Activated T-cell treated with anti-CD3 and anti-CD28 coated beads, Interleukin-2, amount 50 U/mL, for 72 hours (primary cell): ENCODE measurements at places on chromosomes 3 and 15.

DNA sequence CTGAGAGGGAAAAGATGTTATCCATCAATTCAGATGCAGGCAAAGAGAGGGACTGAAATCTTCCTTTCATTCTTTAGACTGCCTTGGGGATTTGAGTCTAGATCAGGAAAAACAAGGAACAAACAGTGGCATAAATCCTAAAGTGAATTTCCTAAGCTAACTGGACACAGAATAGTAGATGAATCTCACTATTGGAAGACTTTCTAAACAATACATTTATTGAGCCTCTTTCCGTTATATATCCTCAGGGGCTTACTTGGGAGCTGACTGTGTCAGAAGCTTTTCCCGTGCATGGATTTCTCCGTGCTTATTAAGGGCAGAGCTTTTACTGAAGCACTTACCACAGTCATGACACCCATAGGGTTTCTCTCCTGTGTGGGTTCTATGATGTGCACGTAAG lies 10.0 kb downstream of the ZSCAN29 start:
- DNase-seq, result no peak
- H3K27ac ChIP-seq, result no peak overlapping the region
- H3K4me1 ChIP-seq, result no peaks in the 10 kb centered on the region
- H3K4me3 ChIP-seq, result no peak overlapping the region
- H3K36me3 ChIP-seq, result peaks cover 47% of the 10 kb centered on the region

GRCh38 chr3:194138732-194139070 lies 2.8 kb downstream of the HES1 start:
- H3K4me1 ChIP-seq, result peaks cover 45% of the 10 kb centered on the region
- DNase-seq, result no peak
- H3K4me3 ChIP-seq, result no peak overlapping the region
- H3K27me3 ChIP-seq, result peaks cover 50% of the 10 kb centered on the region
- H3K27ac ChIP-seq, result no peak overlapping the region

DNA sequence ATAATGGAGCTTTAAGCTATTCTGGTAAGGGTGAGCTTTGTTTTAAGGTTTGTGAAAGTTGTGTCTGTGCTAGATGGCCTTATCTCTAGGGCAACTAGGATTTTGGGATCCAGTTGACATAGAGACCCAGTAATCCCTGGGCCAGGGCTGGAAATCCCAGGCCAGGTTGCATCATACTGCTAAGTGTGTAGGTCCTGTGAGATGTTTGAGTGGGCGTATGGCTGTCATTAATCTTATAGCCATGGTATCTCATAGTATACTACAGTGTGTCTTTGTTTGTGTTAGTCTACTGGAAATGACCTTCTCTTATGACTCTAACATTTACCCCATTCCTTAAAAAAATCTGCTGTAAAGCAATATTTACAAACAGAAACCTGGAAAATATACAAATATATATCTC lies 151.4 kb downstream of the CACNA2D3 start:
- H3K27ac ChIP-seq, result no peak overlapping the region
- no peak overlapping the region for H3K4me3 ChIP-seq
- no peaks in the 10 kb centered on the region for H3K27me3 ChIP-seq
- no peak for DNase-seq
- no peaks in the 10 kb centered on the region for H3K36me3 ChIP-seq
- H3K4me1 ChIP-seq, result no peaks in the 10 kb centered on the region

- no peak overlapping the region for H3K4me3 ChIP-seq
- no peaks in the 10 kb centered on the region for H3K4me1 ChIP-seq
- DNase-seq, result peak; percentile 6
- H3K27ac ChIP-seq, result no peak overlapping the region
- H3K36me3 ChIP-seq, result no peaks in the 10 kb centered on the region
- H3K27me3 ChIP-seq, result no peaks in the 10 kb centered on the region
These were observed 157.9 kb downstream of the CHL1 start for GRCh38 chr3:354432-354831.

GRCh38 chr15:99925661-99926461 lies 192.6 kb upstream of the LYSMD4 start:
- H3K4me1 ChIP-seq, result peaks cover 12% of the 10 kb centered on the region
- H3K36me3 ChIP-seq, result no peaks in the 10 kb centered on the region
- peaks cover 11% of the 10 kb centered on the region for H3K27me3 ChIP-seq
- peak; percentile 56 for DNase-seq
- peak overlapping the region; percentile 83 for H3K4me3 ChIP-seq

DNA sequence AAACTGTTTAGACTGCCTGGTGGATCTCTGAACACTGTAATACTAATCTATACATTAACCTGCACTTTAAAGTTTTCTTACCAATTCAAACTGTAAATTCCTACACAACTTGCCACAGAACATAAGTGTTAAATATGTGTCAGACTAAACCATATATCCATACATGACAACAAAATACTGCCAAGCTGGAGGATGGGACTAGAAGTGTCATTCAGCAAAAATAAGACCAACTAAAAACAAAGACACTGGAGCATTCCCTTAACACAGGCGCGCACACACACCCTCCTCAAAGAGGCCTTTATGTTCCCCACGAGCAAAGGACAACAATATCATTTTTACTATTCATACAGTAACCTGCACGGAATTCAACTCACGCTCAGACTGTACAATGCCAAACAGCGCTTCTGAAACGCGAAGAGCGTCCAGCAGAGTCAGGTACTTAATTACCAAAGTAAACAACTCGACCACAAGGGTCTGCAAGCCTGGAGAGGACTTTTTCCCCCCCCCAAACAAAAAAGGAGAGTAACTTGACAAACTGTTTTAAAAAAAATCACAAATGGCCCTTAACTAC lies 1.1 kb downstream of the DCUN1D1 start:
- peak overlapping the region; percentile 98 for H3K4me3 ChIP-seq
- H3K36me3 ChIP-seq, result peaks cover 3% of the 10 kb centered on the region
- no peaks in the 10 kb centered on the region for H3K27me3 ChIP-seq

- no peak for DNase-seq
- H3K27me3 ChIP-seq, result peaks cover 7% of the 10 kb centered on the region
- H3K27ac ChIP-seq, result no peak overlapping the region
- no peaks in the 10 kb centered on the region for H3K36me3 ChIP-seq
- H3K4me1 ChIP-seq, result peaks cover 25% of the 10 kb centered on the region
These were observed 749 bp downstream of the SRGAP3 start for GRCh38 chr3:9248522-9249271.

DNA sequence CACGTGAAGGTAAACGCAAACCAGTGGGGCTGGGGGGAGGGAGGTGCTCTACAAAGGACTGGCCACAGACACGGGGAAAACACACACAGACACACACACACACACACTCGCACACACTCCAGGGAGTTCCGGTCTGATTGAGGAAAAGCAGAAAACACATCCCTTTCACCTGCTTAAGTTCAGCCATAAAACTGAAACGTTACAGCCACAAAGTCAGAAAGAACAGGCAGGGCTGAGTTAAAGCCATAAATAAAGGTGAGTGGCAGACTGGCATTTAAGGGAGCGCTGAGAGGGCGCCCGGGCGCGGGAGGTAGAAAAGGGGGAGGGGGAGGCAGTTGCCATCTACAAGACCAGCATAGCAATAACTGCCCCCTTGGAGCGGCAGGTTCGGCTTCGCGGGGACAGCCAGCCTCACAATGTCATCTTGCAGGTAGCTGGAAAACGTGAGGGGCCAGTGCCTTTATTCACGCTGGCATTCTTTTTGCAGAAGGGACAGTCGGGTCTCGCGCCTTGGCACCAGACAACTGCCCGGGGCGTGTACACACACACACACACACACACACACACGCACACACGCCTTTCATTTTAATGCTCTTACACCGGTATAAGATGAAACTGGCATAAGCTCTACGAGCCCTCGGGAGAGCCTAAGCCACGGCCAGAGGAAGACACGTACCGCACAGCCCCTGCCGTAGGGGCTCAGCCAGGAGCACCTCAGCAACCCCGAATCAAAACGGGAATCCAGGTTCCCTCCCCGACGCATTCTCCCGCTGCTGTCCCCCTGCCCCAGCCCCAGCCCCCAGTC lies 866 bp downstream of the TNIK start:
- H3K36me3 ChIP-seq, result peaks cover 5% of the 10 kb centered on the region
- peak overlapping the region; percentile 87 for H3K27ac ChIP-seq
- H3K4me1 ChIP-seq, result peaks cover 50% of the 10 kb centered on the region
- H3K27me3 ChIP-seq, result no peaks in the 10 kb centered on the region
- DNase-seq, result peak; percentile 63
- peak overlapping the region; percentile 97 for H3K4me3 ChIP-seq

- no peaks in the 10 kb centered on the region for H3K4me1 ChIP-seq
- DNase-seq, result no peak
- H3K27me3 ChIP-seq, result peaks cover 12% of the 10 kb centered on the region
These were observed 27.7 kb downstream of the C15orf39 start for GRCh38 chr15:75229191-75230015.

DNA sequence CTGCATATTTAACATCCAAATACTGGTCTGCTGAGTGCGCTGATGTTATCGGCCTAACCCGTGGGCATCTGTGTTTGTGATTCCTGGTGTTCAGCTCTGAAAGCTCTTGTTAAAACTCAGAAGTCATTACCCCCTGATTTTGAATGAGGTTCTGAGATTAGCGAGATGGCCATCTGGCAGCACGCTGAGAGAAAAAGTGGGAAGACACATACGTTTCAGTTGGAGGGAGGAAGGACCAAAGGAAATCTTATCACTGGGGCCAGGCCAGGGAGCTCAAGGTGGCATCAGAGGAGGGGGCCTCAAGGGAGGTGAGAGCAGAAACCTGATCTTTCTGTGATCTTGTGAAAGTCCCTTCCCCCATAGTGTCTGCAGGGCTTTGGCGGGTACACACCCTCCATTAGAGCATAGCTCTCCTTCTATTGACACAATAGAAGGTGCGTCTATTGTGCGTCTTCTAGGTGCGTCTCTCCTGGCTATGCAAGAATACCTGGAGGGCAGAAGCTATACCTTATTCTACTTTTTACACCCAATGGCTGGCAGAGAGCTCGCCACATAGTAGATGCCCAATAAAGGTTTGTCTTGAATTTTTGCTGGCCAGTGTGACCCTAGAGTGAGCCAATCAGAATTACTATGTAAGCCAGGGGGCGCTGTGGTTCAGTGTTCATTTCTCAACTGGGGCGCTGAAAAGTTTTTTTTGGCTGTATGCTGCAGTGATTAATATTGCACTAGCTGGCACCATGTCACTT lies 182.4 kb downstream of the SHQ1 start:
- no peaks in the 10 kb centered on the region for H3K27me3 ChIP-seq
- no peak overlapping the region for H3K4me3 ChIP-seq
- no peaks in the 10 kb centered on the region for H3K36me3 ChIP-seq
- peaks cover 6% of the 10 kb centered on the region for H3K4me1 ChIP-seq
- DNase-seq, result peak; percentile 62

DNA sequence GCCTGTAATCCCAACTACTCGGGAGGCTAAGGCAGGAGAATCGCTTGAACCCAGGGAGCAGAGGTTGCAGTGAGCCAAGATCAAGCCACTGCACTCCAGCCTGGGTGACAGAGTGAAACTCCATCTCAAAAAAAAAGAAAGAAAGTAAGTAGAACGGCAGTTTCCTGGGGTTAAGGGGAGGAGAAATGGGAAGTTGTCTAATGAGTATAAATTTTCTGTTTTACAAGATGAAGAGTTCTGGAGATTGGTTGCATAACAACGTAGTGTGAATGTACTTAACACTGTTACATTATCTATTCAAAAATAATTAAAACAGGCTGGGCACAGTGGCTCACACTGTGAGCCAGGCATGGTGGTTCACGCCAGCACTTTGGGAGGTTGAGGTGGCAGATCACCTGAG lies 45.4 kb downstream of the GRK7 start:
- no peaks in the 10 kb centered on the region for H3K4me1 ChIP-seq
- no peak for DNase-seq
- no peaks in the 10 kb centered on the region for H3K36me3 ChIP-seq
- no peak overlapping the region for H3K27ac ChIP-seq

DNA sequence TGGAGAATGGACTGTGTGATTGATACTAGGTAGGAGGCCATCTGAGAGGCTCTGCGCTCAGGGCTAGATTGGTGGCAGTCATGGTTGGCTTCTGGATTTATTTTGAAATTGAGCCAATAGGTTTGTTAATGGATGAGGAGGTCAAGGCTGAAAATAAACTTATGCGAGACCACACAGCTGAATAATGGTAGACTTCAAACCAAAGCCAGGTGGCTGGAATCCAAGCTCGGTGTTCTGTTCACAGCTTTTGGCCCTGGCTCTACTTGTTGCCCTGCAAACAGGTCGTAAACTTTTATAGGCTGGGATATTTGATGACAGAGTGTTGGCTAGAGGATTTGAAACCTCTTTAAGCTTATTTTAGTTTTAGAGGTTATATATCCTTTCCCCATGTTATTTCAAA lies 160.4 kb downstream of the CHL1 start:
- no peaks in the 10 kb centered on the region for H3K36me3 ChIP-seq
- H3K27me3 ChIP-seq, result no peaks in the 10 kb centered on the region
- DNase-seq, result no peak

DNA sequence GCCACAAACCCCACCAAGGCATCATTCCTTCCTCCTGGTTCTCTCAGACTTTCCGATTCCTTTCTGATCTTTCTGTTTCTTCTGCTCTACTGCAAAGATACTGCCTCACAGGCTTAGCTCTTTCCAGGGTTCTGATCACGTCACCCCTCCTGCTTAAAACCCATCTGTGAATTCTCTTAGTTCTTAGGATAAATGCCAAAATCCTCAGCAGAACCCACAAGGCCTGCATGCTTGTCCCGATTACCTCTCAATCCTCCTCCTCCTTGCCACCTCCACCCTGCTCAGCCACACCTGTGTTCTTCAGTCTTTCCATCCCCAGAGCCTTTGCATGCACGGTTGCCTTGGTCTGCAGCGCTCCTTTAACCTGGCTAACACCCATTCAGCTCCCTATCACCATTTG lies 84.0 kb downstream of the SRGAP3 start:
- DNase-seq, result no peak
- no peak overlapping the region for H3K4me3 ChIP-seq
- H3K4me1 ChIP-seq, result no peaks in the 10 kb centered on the region
- no peaks in the 10 kb centered on the region for H3K36me3 ChIP-seq
- H3K27ac ChIP-seq, result no peak overlapping the region

GRCh38 chr3:152071924-152072323 lies 196.8 kb upstream of the MBNL1 start:
- no peaks in the 10 kb centered on the region for H3K36me3 ChIP-seq
- no peak for DNase-seq
- H3K27ac ChIP-seq, result no peak overlapping the region
- no peaks in the 10 kb centered on the region for H3K27me3 ChIP-seq
- H3K4me1 ChIP-seq, result peaks cover 6% of the 10 kb centered on the region

- no peak for DNase-seq
- peaks cover 24% of the 10 kb centered on the region for H3K4me1 ChIP-seq
- H3K4me3 ChIP-seq, result no peak overlapping the region
- peaks cover 10% of the 10 kb centered on the region for H3K36me3 ChIP-seq
- no peak overlapping the region for H3K27ac ChIP-seq
These were observed 93.1 kb downstream of the DNASE1L3 start for GRCh38 chr3:58117561-58118181.

DNA sequence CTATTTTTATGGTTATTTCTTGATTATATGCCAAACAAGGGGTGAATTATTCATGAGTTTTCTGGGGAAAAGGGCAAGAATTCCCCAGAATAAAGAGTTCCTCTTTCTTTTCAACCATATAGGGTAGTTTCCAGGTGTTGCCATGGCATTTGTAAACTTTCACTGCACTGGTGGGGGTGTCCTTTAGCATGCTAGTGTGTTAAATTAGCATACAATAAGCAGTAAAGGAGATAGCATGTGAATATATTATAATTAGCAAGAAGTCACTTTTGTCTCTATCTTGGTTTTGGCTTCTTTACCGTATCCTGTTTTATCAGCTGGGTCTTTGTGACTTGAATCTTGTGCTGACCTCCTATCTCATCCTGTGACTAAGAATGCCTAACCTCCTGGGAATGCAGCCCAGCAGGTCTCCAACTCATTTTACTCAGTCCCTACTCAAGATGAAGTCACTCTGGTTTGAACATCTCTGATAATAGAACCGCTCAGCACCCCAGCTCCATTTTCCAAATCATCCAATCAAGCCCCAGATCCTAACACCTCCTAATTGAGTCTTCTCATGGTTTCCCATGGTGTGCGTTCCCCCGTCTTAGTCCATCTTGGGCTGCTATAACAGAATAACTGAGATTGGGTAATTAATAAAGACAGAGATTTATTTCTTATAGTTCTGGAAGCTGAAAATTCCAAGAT lies 3.4 kb upstream of the SELENOT start:
- no peak overlapping the region for H3K27ac ChIP-seq
- H3K4me3 ChIP-seq, result no peak overlapping the region
- H3K4me1 ChIP-seq, result peaks cover 47% of the 10 kb centered on the region
- no peaks in the 10 kb centered on the region for H3K27me3 ChIP-seq
